Activated naive CD8-positive, alpha-beta T cell treated with anti-CD3 and anti-CD28 coated beads, Interleukin-2, amount 10 ng/mL, durations not matched to agents 7 days and 5 days (primary cell): ENCODE measurements at places on chromosomes 2 and 18. TPM values are rescaled to one million over a fixed set of nuclear protein-coding genes. Genes with fewer than 3 reads are reported as not detected.

DNA sequence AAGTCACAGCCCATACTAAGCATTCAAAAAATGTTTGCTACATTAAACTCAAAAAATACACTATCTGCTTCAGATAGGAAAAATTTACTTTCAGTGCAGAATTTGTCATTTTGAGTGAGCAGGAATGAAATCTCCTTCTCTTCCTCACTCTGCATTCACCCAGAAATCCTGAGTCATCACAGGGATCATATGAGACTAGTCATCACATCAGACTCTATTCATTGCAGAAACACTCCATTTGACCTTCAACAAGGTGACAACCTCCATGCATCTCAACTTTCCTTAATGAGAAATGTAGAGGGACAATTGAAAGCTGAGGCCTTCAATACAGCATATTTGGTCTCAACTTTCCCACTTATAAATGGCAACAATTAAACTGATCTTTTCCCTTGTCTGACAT lies 130.4 kb upstream of the CYP26B1 start:
- no peaks in the 10 kb centered on the region for H3K4me1 ChIP-seq
- DNase-seq = no peak
- H3K27ac ChIP-seq = no peak overlapping the region
- H3K36me3 ChIP-seq = no peaks in the 10 kb centered on the region
- no peaks in the 10 kb centered on the region for H3K27me3 ChIP-seq
- no peak overlapping the region for H3K4me3 ChIP-seq

DNA sequence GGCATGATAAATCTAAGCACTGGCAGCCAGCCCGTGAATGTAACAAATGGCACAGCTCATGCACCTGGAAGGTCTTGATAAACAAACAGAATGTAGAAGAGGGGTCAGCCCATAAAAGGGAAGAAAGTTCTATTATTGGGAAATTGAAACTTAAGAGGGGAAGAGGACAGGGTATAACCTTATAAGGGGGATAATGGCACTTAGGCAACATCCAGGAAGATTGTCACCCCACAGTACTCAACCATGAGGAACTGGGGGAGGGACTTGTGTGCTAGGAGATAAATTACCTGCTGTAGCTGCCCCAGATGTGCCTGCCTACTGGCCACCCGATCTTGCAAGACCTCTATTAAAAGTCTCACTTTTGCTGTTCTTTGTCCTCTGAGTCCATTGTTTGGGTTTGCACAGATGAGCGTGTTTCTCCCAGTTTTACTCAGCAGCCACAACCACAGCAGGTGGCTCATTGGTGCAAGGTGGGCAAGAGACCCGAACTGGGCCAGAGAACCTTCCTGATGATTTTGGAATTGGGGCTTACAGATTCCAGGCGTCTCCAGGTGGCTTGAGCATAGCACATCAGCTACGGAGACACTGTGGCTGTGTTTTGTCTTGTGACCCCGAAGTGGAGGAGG lies 79.0 kb upstream of the TAF1B start:
- H3K4me3 ChIP-seq = no peak overlapping the region
- H3K36me3 ChIP-seq = peaks cover 3% of the 10 kb centered on the region
- DNase-seq = no peak
- peaks cover 43% of the 10 kb centered on the region for H3K4me1 ChIP-seq
- no peak overlapping the region for H3K27ac ChIP-seq

DNA sequence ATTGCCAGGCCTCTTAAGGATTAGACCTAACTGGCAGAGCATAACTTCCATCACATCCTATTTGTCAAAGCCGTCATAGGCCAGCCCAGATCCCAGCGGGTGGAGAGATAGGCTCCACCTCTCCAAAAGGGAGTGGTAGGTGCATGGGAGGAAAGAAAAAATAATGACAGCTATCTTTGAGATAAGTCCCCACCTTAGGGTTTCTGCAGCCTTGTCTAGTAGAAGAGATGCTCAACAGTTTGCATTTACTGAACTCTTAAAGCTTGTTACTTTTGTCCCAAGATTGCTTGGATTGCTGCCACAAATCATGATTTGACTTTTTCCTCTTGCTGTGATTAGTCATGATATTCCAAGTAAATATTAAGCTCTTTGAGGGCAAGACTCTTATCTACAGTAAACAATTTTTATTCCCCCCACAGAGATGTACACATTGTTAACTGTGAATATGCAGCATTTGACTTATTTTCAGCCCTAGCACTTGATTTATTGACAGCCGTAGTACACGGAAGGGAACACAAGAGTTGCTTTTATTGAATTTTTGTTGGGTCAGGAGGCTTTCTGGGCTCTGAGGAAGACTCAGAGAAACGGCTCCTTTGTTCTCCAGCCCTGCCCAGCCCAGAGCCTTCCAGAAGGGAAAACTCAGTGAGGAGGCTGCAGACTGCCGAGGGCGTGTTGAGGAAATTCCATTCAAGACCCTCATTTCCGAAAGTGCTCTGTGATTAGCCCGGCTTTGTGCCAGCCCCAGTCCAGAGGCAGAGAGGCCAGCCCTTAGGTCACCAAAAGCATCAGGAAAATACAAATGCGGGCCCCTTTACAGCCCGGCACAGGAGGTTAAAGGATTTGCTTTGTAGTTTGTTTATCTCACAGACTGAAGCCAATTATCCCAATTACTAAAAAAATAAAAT lies 75.5 kb upstream of the ZNF532 start:
- H3K36me3 ChIP-seq = no peaks in the 10 kb centered on the region
- no peak overlapping the region for H3K4me3 ChIP-seq
- H3K27ac ChIP-seq = no peak overlapping the region
- H3K4me1 ChIP-seq = peaks cover 3% of the 10 kb centered on the region
- peaks cover 9% of the 10 kb centered on the region for H3K27me3 ChIP-seq

DNA sequence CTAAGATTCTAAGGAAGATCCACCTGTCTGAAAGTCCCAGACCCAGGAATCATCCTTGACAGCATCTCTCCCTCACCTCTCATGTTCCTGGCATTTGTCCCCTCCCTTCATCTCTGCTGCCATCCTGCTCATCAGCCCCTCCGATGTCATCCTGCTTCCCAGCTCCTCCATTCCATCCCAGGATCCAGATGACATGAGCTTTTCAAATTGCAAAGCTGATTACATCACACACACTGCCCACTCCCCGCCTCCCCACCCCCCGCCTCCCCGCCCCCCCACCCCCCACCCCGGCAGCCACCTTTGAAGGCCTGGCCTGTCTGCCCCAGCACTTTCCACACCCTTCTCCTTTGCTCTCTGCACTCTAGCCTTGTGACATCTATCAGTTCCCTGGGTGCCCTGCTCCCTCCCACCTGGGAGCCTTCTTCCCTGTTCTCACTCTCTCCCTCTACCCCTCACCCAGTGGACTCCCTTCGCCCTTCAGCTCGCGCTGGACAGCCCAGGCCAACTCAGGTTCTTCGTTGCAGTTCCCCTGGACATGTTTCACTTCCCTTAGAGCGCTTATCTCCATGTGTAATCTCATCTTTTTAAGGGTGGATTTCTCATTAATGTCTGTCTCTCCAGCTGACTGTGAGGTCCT lies 61.6 kb downstream of the DNMT3A start:
- DNase-seq = no peak
- peaks cover 41% of the 10 kb centered on the region for H3K4me1 ChIP-seq
- H3K36me3 ChIP-seq = peaks cover 17% of the 10 kb centered on the region

KYNU gene
- 1.0 TPM for total RNA-seq

IL1B gene
- total RNA-seq = 0.19 TPM
